Activated naive CD4-positive, alpha-beta T cell treated with anti-CD3 and anti-CD28 coated beads for 36 hours (primary cell): ENCODE measurements at places on chromosomes 3 and 15.

GRCh38 chr3:74210739-74211138 is 403.7 kb downstream of the CNTN3 start:
- DNase-seq = no peak

GRCh38 chr3:148990236-148990635 is 1.1 kb upstream of the GYG1 start:
- no peak for DNase-seq

DNA sequence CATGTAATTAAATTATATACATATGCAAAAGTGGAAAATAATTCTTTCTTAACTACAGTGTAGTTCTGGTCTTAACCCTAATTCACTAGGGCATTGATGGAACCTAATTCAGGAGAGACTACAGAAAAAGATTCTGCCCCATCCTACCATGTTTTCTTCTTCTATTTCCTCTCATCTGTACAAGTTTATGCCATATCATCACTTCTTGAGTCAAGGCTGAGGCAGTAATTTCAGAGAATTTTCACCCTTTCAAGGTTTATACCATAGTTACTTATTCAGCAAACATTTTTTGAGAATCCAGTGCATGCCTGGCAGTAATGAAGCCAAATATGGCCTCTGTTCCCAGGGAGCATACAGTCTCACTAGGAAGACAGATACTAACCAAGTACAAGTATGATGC is 33.4 kb downstream of the SHOX2 start:
- DNase-seq = no peak

DNA sequence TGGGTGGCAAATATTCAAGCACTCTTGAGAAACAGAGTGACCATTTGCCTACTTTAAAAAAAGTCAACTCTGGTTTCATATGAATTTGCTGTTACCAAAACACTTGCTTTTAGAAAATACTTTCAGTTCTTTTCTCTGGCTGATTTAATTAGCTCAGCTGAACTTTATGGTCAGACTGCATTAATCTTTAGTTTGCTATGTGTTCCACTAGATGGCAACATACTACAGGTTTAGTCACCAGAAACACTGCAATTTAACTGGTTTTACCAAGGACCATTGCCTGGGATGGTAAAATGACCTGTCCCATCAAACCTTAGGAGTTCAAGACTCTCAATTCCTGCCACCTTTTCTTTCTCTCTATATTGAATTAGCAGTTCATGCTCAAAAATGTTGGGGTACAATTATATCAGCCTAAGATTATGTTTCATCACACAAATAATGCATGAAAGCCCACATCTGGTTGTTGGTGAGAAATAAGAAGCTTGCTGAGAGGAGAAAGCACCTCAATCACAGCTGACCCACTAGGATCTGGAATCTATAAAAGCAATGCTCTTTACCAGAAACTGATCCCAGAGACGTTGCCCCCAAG is 14.2 kb downstream of the EIF4E3 start:
- DNase-seq = no peak

GRCh38 chr15:56076640-56077039 is 83.2 kb upstream of the NEDD4 start:
- DNase-seq = no peak
